ENCODE measurements at places on chromosomes 11 and 22.

DNA sequence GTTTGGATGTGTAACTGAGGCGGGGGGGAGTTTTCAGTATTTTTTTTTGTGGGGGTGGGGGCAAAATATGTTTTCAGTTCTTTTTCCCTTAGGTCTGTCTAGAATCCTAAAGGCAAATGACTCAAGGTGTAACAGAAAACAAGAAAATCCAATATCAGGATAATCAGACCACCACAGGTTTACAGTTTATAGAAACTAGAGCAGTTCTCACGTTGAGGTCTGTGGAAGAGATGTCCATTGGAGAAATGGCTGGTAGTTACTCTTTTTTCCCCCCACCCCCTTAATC lies 2.3 kb downstream of the MALAT1 start:
- no peak for DNase-seq

GRCh38 chr11:60396799-60397198 lies 540 bp downstream of the MS4A14 start:
- no peak for DNase-seq

GRCh38 chr11:123797114-123797513 lies 9.0 kb downstream of the OR6M1 start:
- DNase-seq: no peak

GRCh38 chr11:69352715-69353319 lies 58.9 kb downstream of the MYEOV start:
- DNase-seq: peak; percentile 92

- no peak for DNase-seq
Observed at GRCh38 chr22:24030186-24030702, 19.1 kb downstream of the CABIN1 start.

DNA sequence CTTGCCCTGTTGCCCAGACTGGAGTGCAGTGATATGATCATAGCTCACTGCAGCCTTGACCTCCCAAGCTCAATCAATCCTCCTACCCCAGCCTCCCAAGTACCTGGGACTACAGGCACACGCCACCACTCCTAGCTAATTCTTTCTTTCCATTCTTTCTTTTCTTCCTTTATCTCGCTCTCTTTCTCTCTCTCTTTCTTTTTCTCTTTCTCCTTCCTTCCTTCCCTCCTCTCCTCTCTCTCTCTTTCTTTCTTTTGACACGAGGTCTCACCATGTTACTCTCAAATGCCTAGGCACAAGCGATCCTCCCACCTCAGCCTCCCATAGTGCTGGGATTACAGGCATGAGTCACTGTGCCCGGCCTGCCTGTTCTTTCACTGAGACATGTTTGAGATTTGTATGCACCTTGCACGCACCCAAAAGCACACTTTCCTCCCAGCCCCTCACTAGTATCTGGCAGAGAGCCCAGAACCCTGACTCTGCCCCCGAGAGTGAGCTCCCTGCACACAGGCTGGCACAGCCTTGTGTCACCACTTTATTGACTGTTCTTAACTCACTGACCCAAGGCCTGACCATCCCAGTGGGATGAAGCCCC lies 56.8 kb downstream of the CD6 start:
- DNase-seq: peak; percentile 46

- DNase-seq: no peak
Observed at GRCh38 chr11:110186456-110186855, 93.3 kb downstream of the ZC3H12C start.

GRCh38 chr22:47010211-47010610 lies 247.8 kb downstream of the TBC1D22A start:
- no peak for DNase-seq

DNA sequence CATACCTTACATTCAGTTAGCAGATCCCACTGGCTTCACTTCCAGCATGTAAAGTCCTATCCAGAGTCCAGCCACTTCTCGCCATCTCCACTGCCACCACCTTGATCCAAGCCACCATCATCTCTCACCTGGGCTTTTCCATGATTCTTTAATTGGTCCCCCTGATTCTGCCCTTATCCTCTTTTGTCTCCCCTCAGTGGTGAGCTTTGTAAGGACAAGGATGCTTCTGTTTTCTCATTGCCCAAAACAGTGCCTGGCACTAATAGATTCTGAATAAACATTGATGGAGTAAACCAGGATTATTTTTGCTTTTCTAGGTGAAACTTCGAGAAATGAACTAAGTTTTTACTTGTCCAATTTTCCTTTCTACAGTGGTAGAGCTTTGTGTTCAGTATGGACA lies 4.4 kb downstream of the POLA2 start:
- no peak for DNase-seq

- no peak for DNase-seq
Observed at GRCh38 chr11:45147891-45148675, 1.6 kb downstream of the PRDM11 start.

- DNase-seq: peak; percentile 41
Observed at GRCh38 chr11:124799348-124800225, 619 bp downstream of the MSANTD2 start.

GRCh38 chr22:42269432-42270175 lies 849 bp downstream of the TCF20 start:
- peak; percentile 64 for DNase-seq

GRCh38 chr11:111378185-111378860 lies 752 bp downstream of the POU2AF1 start:
- DNase-seq: no peak

GRCh38 chr11:120432056-120433018 lies 79.2 kb upstream of the GRIK4 start:
- DNase-seq: peak; percentile 95

DNA sequence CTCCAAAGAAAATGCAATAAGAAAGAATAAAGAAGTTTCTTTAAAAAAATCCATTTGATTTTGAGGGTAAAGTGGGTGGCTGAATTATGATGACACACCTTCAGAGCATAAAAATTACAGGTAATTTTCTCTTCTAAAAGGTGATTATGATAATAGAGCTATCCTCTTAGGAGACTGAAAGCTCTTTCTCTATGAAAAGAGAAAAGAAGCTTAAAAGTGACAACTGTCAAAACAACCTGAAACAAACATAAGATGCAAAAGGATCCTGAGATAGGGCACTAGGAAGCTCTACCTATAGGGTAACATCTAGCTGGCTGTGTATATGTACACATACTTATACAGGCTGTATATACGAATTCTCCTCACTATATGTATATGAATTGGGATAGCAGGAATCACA lies 270.2 kb downstream of the GUCY1A2 start:
- DNase-seq: no peak

DNA sequence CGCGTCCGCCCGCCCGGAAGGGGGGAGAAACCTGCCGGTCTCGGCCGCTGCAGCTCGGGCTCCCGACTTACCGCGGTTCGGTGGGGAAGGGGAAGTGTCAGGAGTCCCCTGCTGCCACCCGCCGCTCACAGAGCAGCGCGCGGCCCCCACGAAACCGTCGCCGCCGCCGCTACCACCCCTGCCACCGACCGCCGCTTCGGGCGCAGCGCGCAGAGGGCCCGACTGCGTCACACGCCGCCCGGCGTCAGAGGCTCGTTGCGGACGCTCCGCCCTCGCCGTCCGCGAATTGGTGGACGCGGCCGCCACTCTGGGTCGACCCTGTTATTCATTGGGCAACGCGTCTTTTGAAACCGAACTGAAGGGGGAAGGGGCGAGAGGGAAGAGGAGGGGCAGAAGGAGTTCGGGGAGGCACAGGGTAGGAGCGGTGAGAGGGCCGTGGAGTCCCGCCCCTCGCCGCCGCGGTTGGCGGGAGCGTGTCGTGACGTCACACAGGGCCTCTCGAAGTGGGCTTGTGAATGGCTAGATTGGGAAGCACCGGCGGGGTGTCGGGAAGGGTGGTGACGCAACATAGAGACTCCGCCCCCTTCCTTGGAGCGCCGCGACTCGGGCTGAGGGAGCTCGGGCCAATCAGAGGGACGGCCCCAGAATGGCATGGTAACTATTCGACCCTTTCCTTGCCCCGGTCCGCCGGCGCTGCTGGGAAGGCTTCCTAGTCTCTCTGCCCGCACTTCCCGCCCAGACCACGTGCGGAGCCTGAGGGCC lies at the start of gene NUP98:
NUP98 (minus strand) TSS at position 226 of the 762 bp plus-strand sequence. CDS start 15,437 bp downstream, outside the sequence.
- peak; percentile 100 for DNase-seq

GRCh38 chr11:43576803-43577521 lies 103.6 kb upstream of the HSD17B12 start:
- DNase-seq: peak; percentile 77

DNA sequence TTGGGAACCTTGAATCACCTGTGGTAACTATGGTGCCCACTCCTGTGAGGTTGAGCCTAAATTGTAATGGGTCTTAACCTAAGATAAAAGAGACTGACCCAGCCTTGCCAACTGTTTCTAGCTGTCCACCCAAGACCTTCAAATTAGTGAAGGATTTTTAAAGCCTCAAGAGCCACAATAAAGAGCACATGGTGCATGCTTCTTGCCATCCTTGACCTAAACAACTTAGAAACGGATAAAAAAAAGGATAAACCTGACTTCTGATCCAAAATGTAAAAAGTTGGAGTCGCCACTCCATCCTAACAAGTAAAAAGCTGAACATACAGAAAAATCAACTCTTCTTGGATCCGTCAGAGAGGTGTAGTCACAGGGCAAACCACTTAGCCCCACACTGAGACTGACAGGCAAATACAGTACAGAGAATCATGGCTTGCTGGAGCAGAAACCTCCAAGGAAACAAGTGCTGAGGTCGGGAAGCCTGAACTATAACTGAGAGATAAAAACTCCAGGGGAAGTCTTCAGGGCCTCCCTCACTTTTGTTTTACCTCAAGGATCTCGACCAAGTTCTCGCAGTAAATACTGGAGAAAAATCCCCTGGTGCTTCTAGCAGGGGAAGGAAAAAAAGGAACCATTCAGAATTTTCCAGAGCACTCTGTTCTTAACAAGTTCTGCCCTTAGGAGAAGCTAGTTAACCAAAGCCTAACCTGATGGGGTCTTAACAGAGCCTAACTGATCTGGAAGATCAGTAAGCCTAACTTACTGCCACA lies 16.3 kb downstream of the ENTHD1 start:
- DNase-seq: no peak

DNA sequence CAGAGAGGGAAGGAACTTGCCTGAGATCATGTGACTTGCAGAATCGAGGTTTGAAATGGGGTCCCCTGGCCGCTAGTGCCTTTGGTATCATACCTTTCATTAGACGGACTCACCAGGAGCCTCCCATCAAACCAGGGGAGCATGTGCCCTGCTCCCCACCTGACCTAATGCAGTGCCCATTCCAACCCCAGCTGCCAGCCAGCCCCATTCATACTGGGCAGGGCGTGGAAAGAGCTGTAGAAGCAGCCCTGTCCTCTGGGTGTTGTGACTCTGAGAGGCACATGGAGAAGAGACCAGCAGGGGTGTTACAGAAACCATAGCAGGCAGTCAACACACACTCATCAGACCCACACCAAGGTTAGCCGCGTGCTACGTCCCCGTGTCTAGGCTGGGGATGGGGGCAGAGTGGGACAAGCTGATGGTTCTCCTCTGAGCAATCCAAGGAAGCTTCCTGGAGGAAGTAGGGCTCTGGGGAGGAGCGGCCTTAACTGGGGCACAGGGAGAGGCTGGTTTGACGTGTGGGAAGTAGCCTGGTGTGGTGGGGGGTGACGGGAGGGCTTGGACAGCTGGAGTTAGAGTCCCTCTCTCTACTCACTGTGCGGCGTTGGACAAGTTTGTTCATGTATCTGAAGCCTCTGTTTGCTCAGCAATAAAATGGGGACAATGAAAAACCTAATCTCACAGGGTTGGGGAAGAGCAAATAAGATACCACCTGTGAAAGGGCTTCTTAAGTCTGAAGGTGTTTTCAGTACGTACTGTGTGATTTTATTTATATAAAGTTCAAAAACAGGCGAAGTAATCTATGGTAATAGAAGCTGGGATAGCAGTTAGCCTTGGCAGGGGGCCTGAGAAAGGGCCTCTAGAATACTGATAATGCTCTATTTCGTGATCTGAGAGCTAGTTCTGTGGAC lies 14.0 kb downstream of the GRIK4 start:
- no peak for DNase-seq

GRCh38 chr11:86658534-86658933 lies 13.9 kb downstream of the ME3 start:
- no peak for DNase-seq

DNA sequence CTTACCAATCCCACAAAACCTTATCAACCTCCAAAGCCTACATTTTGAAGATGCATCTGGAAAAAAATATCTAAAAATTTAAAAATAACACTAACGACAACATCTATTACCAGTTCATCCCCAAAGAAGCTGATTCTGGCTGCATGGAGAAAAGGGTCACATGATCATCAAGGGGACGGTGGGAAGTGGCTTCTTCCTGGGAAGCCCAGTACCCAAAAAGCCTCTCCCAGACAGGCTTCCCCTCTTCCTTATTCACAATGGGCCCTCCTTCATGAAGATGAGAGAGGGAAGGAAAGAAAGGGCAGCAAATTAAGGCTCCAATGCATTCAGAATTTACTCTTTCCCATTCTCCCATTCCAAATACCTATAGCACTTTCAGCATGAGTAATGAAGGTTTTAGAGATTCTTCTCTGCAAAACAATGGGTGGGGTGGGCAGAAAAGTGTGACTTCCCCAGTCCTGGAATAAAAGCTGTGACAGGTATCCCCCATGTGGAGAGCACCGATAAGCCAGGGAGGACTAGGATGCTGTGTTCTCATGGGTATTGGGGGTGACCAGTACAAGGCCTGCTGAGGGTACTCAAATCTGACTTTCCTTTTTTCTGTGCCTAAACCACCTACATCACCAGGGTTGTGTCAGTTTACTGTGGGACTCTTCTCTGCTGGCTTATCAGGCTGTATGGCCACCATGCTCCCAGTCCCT lies 88.2 kb downstream of the SIK3 start:
- no peak for DNase-seq

DNA sequence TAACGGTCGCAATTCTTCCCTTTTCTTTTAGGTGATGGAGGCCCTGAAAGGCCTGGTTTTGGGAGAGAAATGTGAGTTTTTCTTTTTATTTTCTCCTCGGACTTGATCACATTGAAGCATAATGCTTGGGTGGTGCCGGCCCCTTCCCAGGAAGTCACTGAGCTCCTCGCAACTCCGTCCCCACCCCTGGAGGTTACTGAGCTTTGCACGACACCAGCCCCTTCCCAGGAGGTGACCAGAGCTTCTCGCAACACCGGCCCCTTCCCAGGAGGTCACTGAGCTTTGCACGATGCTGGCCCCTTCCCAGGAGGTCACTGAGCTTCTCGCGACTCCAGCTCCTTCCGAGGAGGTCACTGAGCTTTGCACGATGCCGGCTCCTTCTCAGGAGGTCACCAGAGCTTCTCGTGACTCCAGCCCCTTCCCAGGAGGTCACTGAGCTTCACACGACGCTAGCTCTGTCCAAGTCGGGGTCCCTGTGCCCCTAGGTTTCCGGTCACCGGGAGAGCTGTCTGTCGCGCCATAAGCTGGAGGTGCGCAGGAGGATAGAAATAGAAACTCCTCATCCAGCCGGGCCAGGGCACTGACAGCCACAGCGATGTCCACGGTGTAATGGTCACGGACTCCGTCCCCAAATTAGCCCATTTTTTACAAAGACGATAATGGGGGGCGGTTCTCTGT lies 586.4 kb downstream of the BRD1 start:
- DNase-seq: no peak
